ENCODE measurements at places on chromosomes 4 and X.

- DNase-seq, result no peak
Observed at GRCh38 chrX:10571260-10571659, 49.1 kb downstream of the MID1 start.

DNA sequence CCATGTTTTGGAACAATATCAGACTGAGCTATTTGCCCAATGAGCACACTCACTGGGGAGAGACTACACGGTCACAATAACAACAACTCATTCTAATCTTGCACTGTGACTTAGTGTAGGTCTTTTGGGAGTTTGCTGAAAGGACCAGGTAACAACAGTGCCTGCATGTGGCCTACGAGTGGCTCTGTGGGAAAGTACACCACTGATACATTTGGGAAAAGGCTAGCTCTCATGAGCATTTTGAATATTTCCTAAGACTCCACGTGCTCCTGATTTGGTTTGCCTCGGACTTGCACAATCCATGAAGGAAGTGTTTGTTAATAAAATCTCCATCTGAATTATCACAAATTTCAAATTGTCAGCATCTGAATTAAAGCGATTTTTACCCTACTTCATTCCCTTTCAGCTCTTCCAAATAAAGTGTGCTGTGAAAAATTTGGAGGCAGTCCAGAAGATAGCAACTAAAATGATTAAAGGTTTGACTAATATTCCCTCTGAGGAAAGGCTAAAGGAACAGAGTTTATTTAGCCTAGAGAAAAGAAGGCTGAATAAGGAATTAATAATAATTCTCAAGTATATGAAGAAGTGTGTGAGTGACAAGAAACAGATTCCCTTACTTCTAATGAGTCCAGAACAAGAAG lies 406.4 kb downstream of the PPARGC1A start:
- no peak for DNase-seq

DNA sequence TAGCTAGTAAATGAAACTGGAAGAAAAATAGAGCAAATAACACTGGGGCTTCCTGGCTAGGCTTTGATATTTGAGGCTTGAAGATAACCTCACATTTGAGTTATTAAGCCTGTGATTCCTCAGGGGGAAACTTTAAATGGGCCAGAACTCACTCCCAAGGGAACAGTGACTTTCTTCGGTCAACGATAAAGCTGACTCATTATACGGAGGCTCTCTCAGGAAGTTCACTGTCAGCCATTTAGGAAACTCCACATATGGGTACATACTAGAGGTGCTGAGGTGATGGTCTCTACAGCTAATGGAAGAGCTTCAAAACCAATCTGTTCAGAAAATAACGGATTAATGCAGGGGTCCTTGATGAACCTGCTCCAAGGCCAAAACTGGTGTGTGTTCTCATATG lies 120.8 kb downstream of the SH2D1A start:
- no peak for DNase-seq

- no peak for DNase-seq
Observed at GRCh38 chr4:134024251-134024650, 177.3 kb downstream of the PABPC4L start.

DNA sequence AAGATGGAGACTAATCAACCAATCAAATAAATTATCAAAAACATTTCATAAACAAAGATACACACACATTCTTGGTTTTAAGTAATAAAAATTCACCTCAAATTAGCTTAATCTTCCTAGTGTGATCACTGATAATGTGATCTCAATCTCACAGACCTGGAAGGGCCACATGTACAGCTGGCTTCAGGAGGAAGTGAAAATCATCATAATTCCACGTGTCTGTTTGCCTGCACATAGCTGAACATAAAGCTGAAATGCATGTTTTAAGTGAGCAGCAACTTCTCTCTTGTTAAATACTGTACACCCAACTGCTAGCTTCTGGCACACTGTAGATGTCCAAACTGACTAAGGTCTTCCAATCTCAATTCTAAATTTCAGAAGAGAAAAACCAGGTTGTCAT lies 53.8 kb downstream of the ARHGAP6 start:
- DNase-seq, result no peak

- no peak for DNase-seq
Observed at GRCh38 chr4:6509587-6509986, 37.2 kb upstream of the PPP2R2C start.

Measured in cortex of kidney (tissue), 1 donor.